ENCODE measurements at places on chromosomes 11 and 22.
A peak's percentile ranks its signal among the peaks of the same experiment; 100 is the strongest.

DNA sequence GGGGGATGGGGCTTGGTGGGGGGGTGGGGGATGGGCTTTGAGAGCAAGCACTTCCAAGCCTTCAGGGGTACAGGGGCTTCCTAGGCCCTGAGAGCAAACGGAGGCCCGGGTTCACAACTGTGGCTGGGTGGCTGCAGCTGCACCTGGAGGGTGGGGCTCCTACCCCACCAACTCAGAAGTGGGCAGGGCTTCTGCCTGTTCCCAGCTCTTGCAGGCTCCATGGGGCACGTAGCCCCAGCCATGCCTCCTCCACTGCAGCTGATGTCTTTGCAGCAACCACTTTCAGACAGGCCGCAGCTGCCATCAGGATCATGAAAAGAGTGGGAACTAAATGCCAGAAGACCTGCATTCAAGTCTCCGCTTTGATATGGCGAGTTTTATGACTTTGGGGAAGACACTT lies 464.3 kb downstream of the NELL1 start:
- no peak for DNase-seq

- DNase-seq: peak; percentile 63
These were observed 27.0 kb downstream of the CUL5 start for GRCh38 chr11:108035690-108036089.

DNA sequence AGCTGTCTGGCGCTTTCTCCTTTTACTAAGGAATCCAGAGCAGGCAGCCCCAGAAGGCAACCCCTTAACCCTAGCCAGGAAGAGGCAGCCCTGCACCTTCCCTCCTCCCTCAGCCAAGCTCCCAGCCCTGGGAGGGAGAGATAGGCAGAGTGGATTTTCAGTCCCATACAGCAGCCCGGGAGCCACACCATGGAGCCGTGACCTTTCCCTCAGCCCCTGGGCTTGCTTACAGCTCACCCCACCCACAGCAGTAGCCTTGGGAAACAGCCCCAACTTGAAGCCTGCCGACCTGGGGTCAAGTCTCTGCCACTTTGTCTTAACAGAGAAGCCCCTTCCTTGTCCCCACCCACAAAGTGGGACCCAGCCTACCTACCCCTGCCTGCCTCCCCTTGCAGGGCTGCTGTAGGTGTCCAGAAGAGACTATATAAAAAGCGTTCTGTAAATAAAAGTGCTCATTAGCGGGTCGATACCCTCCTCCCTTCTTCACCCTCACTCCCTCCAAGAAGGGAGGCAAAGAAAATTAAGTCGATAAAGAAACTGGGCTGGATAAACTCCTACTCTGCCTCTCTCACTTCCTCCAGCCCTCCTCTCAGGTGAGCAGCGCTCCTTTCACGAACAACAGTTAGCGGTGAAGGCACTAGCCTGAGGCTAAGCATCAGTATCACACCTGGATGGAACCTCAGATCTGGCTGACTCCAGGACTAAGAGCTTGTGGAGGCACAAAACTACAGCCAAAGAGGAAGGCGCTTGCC lies 4.2 kb downstream of the TST start:
- no peak for DNase-seq

GRCh38 chr22:44398856-44399837 lies 86.4 kb upstream of the SHISAL1 start:
- no peak for DNase-seq

DNA sequence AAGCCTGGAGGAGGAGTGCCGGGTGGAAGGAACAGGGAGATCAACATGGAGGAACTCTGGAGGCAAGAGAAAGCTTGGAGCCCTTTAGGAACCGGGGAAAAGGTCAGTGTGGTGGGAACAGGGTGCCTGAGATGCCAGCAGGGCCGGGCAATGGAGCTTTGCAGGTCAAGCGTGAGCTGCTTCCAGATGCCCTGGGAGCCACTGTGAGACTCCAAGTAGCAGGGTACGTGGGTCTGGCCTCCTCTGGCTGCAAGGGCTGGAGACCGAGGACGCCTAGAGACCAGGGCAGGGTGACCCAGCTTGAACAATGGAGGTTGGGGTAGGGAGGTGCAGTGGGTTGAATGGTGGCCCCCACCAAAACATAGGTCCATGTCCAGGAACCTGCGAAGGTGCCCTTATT lies 15.6 kb upstream of the EMID1 start:
- no peak for DNase-seq

DNA sequence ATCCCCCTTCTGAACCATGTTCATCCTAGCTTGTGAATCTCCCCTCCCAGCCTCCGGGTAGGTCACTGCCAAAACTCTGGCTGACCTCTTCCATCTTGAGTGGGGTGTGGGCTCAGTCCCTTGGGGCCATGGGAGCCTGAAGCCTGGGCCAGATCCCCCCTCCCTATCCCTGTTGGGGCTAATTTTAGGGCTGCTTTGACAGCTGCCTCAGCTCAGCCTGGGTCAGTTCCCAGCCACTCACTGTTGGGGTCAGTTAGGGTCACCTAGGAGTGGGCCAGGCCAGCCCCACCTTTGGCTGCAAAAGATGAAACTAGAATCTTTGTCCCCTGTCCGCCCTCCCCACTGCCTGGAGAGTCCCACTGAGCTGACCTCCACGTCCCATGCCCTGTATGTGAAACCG lies 29.8 kb upstream of the P2RY2 start:
- no peak for DNase-seq

Measured in iris pigment epithelial cell (primary cell).